Purkinje cell (primary cell): ENCODE measurements at places on chromosomes 11 and 22. TPM values are rescaled to one million over a fixed set of nuclear protein-coding genes. Genes with fewer than 3 reads are reported as not detected.

The NUDT8 gene
- polyA plus RNA-seq, result 0.46 and 0.71 TPM in 2 replicates

The HTR3B gene
- polyA plus RNA-seq, result not detected in 2 replicates

The CNTF gene
- not detected in 2 replicates for polyA plus RNA-seq

The DGCR6 gene
- polyA plus RNA-seq, result 6.5 and 8.0 TPM in 2 replicates

The SLCO2B1 gene
- 0.14 and 0.81 TPM in 2 replicates for polyA plus RNA-seq

The C11orf87 gene
- 216 and 251 TPM in 2 replicates for polyA plus RNA-seq

The SPTBN2 gene
- 73.2 and 78.9 TPM in 2 replicates for polyA plus RNA-seq

The MMP27 gene
- not detected in 2 replicates for polyA plus RNA-seq

The CARD10 gene
- polyA plus RNA-seq, result not detected in 2 replicates
